ENCODE measurements at places on chromosomes 1 and 21.
A peak's percentile ranks its signal among the peaks of the same experiment; 100 is the strongest.

- DNase-seq: peak; percentile 25
Measured at GRCh38 chr1:184222652-184223052, 164.2 kb upstream of the C1orf21 start.

DNA sequence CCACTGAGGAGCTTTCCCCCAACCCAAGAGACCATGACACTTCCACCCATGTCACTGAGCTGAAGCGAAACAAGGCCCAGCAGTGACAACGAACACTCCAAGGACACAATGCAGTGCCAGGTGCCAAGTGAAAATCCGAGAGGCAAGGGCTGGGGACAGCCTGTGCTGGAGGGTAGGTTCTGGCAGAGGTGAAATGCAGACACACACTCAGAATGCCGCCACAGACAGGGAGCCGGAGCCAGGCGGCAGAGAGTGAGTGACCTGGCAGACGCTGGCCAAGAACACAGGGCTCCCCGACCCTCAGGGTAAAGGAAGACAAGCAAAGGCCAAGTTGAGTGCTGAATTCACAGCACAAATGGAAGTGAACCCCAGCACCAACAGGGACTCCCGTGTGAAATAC, 78.9 kb downstream of the CD46 start:
- DNase-seq: no peak

- no peak for DNase-seq
Measured at GRCh38 chr1:92480200-92480812, 6.4 kb downstream of the GFI1 start.

DNA sequence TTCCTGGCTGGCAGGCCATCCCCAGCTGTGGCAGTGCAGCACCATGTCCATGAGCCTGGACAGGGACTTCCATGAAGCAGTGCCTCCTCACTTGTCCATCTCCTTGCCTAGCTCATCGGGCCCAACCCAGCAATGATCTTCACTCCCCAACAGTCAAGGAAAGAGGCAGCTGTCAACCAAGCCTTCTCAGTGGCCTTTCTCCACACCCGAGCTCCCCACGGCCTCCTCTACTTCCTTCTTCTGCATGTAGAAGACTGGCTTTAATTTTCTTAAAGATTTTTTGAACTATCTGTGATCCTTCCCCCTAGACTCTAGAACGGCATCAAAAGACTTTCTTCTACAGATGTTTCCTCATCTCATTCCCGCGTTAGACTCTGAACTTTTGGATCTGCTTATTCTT, 65.5 kb upstream of the COA6 start:
- no peak for DNase-seq

GRCh38 chr1:65694933-65695332, 97.8 kb upstream of the PDE4B start:
- DNase-seq: no peak

- DNase-seq: no peak
Measured at GRCh38 chr1:154855186-154855851, 14.8 kb downstream of the KCNN3 start.

GRCh38 chr1:229229137-229229720, 41.7 kb upstream of the RAB4A start:
- no peak for DNase-seq

GRCh38 chr21:34802180-34802899, 133.5 kb downstream of the CLIC6 start:
- no peak for DNase-seq

DNA sequence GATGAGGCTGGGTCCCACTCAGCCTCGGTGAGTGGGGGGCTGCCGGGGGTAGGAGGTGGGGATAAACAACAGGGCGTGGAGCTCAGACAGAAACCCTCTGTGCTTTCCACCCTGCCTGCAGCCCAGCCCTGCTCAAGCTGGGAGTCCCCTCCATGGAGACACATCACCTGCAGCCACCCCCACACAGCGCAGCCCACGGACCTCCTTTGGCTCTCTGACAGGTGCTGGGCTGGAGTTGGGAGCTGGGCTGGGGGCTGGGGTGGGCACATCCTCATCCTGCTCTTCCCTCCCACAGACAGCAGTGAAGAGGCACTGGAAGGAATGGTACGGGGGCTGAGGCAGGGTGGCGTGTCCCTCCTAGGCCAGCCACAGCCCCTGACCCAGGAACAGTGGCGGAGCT, 1.9 kb upstream of the CATSPER4 start:
- no peak for DNase-seq

All from GM18507 (cell line).